Gastroesophageal sphincter (tissue), 4 donors: ENCODE measurements at places on chromosomes 2 and 18. TPM values are rescaled to one million over a fixed set of nuclear protein-coding genes. Genes with fewer than 3 reads are reported as not detected.

DNA sequence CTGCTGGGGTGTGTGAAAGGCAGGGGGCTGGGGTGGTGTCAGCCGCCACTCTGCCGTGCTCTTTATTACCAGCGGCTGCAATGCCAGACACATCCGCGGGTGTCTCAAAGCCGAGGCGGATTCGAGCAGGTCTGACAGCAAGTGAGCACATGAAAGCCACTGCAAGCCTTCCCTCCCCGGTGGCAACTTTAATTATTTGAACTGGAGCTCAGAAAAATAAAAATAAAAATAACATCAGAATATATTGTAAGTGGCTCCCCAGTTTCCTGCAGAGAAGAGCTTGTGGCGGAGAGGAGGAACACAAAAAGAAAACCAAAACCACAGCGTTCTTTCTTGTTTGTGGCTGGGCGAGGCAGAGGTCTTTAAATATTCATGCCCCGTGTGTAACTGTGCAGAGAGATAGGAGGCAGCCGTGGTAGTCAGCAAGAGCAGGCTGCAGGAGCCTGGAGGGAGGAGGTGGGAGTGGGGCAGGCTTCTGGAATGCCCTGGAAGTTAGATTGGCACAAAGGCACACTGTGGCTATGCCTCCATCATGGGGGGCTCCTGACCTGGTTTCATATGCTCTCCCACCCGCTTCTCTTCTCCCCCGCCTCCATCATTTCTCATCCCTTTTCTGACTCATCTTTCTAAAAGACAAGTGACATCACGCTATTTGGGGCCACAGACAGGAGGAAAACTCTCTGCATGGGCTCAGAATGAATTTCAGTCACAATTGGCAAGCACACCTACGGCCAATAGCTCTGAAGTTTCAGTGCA lies 199.8 kb downstream of the CLIP4 start:
- ATAC-seq = no peak

DNA sequence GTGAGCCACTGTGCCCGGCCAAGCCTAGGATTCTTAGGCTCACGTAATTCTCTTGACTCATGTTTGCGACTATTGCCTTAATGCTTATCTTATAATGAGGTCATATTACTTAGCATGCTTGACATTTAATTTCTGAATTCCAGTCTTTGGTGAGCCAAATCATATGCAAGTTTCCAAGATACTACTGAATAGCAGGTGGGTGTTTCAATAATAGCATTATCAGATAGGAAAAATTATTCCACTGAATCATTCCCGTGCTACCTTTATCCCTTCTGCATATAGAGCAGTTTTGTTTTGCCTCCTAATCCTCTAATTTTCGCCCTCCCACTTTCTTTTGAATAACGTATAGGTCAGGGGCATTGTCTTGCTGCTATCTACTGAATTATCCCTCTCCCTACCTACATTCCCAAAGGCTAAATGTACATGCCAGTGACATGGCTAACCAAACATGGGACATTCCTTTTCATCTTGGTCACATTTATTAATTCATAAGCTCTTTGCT lies 4.9 kb downstream of the DAW1 start:
- no peak for ATAC-seq

The ATL2 gene
- total RNA-seq = 329 TPM

The AQP12B gene
- total RNA-seq = not detected

- no peak for ATAC-seq
Measured at GRCh38 chr2:170276925-170277629, 99.1 kb downstream of the MYO3B start.

- no peak for ATAC-seq
Measured at GRCh38 chr18:43720041-43720440, 442.8 kb upstream of the SYT4 start.

- no peak for ATAC-seq
Measured at GRCh38 chr18:58558471-58558870, 70.4 kb downstream of the ALPK2 start.

DNA sequence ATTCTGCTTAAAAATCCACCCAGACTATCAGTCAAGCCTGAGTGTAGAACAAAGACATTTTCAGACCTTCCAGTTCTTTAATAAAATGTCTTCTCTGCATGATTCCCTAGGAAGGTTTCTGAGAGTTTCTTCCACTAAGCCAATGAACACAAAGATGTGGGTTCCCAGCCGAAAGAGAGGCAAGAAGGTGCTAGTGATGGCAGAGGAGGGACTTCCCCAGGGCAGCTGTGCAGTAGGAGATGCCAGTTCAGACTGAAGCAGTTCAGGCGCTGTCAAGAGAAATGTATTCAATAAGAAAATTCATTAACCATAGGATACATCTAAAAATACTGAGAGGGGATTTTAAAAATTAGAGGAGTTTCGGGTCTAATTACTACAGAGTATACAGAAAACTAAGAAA lies 83.3 kb downstream of the RND3 start:
- no peak for ATAC-seq

DNA sequence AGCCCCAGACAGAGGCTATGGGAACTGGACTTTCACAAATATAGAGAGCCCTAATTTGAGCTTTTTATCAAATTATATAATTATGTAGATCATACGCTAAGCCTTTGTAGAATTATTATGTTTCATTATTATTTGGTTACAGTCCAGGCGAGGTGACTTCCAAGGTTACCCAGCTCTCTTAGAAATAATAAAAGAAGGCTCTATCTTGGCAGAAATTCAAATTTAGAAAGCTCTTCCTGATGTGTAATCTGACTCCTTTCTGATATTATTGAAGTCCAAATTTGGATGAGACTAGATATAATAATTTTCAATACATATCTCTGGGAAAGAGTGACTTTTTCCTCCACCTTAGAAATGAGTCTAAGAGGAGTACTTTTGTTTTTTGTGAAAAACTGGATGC lies 4.8 kb upstream of the SLC38A11 start:
- ATAC-seq = no peak

DNA sequence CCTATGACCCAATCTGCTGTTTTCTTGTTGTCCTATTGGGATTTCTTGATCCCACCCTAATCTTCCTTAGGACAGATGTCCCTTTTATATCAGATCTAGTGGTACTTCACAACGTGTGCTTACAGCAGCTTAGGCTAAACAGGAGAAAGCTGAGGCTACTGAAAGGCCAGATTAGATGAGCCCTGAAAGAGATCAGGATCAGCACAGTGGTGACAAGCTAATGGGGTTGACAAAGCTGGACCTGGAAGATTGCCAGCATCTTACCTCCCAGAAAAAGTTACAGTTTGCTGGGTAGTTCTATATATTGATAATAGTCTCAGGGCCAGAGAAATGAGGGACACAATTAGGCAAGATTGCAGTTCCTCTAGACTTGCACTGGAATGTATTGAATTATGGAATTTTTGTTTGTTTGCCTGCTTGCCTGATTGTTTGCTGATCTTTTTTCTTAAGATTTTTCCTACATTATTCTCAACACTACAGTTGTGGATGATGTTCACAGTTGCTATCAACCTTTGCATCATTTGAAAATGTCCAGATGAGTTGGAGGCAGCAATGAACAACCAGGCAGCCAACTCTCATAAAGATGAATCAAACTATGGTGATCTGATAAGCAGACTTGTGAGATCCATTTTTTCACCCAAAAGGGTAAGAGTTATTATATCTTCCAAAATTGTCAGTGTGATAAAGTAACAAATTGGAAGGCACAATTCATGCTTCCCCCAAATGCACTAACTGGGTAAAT lies 49.1 kb upstream of the PIK3C3 start:
- no peak for ATAC-seq

- ATAC-seq = peak; percentile 78
Measured at GRCh38 chr2:236871500-236872001, 214.1 kb upstream of the COPS8 start.

DNA sequence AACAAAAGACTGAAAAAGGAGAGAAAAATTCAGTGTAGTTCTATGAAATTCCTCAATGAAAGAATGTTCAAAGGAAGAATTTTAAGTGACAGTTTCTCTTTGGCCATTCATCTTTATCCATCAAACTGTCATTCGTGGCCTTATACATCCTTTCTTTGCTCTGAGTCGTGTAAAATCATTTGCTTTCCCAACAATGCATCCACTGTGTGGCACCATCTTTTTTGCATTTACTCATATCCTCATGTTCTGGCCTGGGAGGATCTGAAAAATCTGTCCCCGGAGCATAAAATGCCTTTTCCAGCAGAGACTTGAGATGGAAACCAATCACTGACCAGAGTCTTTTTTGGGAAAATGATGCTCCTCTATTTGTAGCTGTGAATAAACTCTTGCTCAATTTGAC lies 240.3 kb upstream of the ETAA1 start:
- ATAC-seq = no peak

GRCh38 chr18:26386002-26386401 lies 159.8 kb downstream of the TAF4B start:
- ATAC-seq = peak; percentile 60

DNA sequence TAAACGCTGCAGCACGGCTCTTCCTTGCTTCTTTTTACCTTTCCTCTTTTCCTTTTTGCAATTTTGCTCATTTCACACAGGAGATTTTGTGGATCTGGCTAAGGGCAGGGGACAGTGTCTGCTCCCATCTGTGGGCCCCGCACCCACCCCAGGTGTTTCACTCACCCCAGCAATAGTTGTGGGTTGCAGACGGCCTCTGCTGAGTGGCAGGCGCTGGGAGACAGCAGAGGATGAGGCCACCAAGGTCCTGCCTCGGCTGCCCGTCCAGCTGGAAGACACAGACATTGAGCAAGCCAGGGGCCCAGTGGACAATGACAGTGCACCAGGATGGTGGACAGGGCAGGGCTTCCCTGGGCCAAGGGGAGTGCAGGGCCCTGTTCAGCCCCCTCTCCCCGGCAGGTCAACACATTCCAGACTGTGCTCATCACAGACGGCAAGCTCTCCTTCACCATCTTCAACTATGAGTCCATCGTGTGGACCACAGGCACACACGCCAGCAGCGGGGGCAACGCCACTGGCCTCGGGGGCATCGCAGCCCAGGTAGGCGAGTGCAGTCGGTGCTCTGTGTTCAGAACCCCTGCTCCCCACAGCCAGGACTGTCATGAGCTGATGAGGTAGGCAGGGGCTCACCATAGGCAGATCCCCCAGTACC lies 35.0 kb downstream of the SNED1 start:
- no peak for ATAC-seq

The PXDN gene
- total RNA-seq = 47.9 TPM

- no peak for ATAC-seq
Measured at GRCh38 chr2:65299246-65299645, 71.6 kb downstream of the ACTR2 start.

GRCh38 chr2:230282936-230283335 lies 44.1 kb upstream of the SP140L start:
- no peak for ATAC-seq

DNA sequence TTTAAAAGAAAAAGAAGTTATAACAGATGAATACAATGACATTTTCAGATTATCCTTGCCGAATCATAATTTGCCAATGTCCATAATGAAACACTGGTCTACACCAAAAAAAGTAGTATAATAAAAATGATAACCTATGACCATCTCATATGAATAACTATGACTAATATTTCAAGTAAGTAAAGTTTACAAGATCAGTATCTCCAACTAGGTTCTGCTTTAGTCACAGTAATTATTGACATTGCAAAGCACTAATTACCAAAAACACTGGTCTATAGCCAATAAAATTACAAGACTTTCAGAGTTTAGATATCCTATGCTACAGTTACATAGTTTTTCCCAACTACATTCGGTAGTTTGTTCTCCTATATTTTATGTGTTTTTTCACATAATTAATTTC lies 136.7 kb downstream of the MEMO1 start:
- ATAC-seq = no peak

- ATAC-seq = peak; percentile 87
Measured at GRCh38 chr2:231222318-231223000, 24.0 kb downstream of the ARMC9 start.

DNA sequence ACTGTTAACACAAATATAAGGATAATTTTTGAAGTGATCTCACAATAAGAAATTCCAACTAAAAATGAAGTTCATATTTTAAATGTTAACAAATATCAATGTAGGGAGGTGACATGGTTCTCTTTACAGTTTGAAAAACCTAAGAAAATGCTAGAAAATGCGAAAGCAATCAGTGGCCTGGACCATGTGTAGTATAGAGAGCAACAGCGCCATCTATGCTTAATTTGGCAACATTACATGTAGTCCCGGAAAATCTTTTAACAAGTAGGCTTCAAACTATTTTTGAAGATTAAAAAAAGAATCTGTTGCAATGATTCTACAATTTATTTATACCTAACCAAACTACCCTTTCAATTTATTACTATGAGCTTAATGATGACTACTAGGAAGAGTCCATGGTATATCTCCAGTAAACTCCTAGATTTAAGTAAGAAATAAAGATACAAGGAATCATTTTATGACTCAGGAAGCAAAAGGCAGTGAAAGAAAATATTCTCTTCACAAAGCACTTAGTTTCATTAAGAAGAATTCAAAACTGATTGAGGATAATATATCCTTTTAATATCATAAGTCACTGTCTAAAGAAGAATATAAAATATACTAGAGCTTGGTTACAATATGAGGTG lies 33.3 kb downstream of the NDUFA10 start:
- ATAC-seq = peak; percentile 72
